ENCODE measurements at places on chromosomes 1 and 21. TPM values are rescaled to one million over a fixed set of nuclear protein-coding genes. Genes with fewer than 3 reads are reported as not detected.

The CLIC4 gene
- total RNA-seq, result 680 TPM

The PERM1 gene
- total RNA-seq, result not detected

The CFAP141 gene
- not detected for total RNA-seq

The ENTREP3 gene
- 4.2 TPM for total RNA-seq

- DNase-seq, result peak; percentile 58
Measured at GRCh38 chr1:203216274-203217138, 13.0 kb downstream of the CHIT1 start.

DNA sequence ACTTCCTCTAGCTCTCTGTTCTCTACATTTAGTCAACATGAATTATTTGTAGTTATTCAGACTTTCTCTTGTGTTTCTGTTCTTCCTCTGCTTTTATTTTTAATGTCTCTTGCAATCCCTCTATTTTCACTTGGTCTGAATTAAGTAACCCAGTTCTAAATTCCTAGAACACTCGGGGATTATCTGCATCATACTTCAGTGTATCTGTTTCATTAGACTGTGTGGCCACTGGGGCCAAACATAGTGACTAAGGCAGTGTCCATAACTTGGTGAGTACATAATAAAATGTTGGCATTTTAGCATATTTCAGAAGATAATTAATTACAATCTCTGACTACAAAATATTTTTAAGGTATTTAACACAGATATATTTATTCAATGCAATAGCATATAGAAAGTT, 1087.2 kb upstream of the B3GALT2 start:
- no peak for DNase-seq

DNA sequence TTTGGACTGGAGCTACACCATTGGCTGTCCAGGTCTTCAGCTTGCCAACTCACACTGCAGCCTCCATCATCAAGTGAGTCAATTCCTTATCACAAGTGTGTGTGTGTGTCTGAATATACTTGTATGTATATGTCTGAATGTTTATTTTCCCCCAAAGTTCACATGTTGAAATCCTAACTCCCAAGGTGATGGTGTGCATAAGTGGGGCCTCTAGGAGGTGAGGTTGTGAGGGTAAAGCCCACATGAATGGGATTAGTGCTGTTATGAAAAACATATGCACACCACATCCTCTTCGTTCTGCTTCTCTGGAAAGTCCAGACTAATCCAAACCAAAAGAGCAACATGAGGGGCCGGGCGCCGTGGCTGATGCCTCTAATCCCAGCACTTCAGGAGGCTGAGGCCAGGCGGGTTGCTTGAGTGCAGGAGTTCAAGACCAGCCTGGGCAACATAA, 48.7 kb upstream of the LBR start:
- no peak for DNase-seq

DNA sequence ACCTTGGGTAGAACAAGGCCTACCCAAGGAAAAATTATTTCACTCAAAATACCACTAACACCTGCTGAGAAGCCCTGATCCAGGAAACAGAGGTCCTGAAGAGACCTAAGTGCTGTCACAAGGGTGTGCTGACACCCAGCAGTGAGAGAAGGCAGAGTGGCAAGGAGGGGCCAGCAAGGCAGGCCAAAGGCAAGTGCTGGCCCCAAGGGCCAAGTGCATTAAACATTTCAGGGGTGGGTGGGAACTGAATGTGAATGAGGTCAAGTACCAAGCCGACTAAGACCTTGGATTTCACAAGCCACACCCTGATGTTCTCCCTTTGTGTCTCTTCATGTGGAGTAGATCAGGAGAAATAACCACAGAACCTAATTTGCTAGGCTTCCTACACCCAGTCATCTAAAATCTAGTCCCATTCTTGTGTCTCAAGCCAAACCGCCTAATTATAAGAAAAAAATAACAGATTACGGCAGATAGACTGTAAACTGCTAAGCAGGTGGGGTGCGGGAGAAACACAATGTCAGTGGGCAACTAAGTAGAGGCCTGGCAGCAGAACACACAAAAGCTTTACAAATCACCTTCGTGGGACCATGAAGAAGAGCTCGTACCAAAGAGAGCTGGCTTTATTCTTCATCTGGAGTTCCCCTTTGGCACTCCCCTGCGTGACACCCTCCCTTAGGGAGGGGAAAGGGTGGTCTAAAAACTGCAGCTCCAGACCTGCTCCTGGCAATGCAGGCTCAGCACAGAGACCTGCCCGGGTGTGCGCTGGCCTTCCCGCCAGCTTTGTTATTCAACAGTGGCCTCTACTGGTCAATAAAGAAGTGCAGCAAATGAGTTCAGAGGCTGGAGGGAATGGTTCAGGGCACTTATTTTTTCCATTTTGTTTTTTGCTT, 8.7 kb downstream of the UBE2G2 start:
- DNase-seq, result peak; percentile 47

- no peak for DNase-seq
Measured at GRCh38 chr1:200072636-200073285, 45.3 kb downstream of the NR5A2 start.

- no peak for DNase-seq
Measured at GRCh38 chr1:116453906-116454305, 80.9 kb downstream of the ATP1A1 start.

GRCh38 chr1:85087659-85088407, 39.5 kb upstream of the MCOLN3 start:
- no peak for DNase-seq

DNA sequence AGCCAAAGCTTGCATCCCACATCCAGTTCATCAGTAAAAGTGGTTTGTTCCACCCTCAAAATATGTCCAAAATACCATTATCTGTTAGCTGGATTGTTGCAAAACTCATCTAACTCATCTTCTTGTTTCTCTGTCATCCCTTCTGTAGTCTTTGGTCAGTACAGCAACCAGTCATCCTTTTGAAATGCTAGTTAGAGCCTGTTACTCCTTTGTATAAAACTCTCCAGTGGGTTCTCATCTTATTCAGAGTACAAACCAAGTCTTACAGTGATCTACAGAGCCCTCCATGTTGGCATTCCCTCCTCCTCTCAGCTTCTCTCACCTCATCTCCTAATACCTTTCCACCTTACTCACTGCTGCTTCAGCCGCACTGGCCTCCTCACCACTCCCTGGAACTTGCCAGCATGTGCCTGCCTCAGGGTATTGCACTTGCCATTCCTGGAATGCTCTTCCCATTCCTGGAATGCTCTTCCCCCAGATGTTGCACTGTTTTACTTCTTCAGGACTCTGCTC, 70.6 kb downstream of the LAMC1 start:
- peak; percentile 79 for DNase-seq

DNA sequence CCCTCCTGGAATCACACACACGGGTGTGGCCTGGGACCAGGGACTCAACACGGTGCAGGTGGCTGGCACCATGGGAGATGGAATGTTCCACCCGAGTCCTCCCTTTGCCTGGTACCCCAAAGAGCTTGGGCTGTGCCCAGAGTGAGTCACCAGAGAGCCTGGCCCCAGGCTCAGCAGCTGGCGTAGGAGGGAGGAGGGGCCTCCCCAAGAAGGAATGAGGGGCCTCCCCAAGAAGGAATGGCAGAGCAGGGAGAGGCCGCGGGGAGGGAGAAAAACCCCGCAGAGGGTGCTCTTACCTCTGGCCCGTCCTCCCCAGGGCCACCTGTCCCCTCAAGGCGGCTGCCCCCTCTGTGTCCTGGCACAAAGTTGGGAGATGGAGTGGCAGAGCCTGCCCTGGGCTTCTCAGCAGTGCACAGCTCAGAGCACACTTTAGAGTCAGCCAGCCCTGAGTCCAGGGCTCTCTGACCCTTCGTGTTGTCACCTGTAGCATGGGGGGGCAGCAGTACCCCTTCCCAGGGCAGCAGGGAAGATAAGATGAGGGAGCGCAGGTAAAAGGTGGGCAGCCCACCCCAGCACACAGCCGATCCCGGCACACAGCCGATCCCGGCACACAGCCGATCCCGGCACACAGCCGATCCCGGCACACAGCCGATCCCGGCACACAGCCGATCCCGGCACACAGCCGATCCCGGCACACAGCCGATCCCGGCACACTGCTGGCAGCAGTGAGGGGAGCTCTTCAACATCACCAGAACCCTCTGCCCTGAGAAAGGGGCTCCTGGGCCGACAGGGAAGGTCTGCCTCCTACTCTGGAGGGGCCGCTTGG, 20.2 kb upstream of the KCNAB2 start:
- peak; percentile 83 for DNase-seq

GRCh38 chr1:240074422-240074821, 17.3 kb upstream of the FMN2 start:
- no peak for DNase-seq

- no peak for DNase-seq
Measured at GRCh38 chr1:233033361-233033760, 83.0 kb downstream of the NTPCR start.

GRCh38 chr1:65939636-65940035, 146.9 kb downstream of the PDE4B start:
- DNase-seq, result no peak

- peak; percentile 64 for DNase-seq
Measured at GRCh38 chr1:2194319-2194897, at the start of gene FAAP20. TSS of gene FAAP20 (minus strand) at chr1:2194772. CDS start at chr1:2194749, 23 bp downstream.

DNA sequence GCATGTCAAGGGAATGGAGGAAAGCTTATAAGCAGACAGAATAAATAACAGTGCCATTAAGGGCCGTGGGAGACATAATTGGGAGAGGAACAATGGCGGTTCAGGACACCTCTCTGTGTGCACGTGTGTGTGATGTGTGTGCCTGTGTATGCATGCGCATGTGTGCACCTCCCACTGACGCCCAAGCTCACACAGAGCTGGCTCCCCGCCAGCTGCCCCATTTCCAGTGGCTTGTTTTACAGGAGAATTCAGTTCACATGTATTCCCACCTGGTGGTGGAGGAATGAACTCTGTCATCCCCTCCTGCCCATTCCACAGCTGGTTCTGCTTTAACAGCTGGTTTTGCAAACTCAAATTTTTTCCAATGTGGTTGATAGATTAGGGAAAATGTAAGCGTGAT, 262.2 kb downstream of the AJAP1 start:
- no peak for DNase-seq

Data from RPMI7951 (cell line).